Mucosa of gallbladder (tissue), 1 donor: ENCODE measurements at places on chromosomes 11 and 22.

DNA sequence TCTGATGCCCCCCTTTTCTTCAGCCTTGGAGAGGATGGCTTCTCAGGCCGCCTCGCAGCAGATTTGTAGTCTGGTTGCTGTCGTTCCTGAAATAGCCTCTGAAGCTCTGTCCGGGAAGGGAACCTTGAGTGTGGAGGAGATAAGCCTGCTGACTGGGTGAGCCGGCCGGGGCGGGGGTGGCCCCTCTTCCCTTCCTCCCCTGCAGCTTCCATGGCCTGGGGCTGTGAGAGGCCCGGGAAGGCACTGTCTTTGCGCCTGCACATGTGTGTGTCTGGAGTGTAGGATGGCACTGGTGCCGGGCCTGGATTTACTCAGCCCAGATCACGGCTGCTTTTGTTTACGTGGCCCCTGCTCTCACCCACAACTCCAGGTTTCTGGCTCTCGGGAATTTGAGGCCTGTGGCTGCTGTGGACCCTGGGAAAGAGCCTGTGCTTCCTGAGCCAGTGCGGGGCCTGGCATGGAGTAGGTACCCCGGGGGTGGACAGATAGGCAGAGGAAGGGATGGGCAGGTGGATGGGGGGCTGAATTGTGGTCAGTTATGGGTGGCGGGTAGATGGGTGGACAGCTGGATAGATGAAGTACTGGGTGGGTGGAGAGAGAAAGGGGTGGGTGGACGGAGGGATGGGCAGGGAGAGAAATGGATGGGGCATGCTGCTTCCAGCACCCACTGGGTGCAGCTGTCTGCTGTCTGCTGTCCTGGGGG, 16.6 kb downstream of the KCNQ1 start:
- DNase-seq, result no peak

DNA sequence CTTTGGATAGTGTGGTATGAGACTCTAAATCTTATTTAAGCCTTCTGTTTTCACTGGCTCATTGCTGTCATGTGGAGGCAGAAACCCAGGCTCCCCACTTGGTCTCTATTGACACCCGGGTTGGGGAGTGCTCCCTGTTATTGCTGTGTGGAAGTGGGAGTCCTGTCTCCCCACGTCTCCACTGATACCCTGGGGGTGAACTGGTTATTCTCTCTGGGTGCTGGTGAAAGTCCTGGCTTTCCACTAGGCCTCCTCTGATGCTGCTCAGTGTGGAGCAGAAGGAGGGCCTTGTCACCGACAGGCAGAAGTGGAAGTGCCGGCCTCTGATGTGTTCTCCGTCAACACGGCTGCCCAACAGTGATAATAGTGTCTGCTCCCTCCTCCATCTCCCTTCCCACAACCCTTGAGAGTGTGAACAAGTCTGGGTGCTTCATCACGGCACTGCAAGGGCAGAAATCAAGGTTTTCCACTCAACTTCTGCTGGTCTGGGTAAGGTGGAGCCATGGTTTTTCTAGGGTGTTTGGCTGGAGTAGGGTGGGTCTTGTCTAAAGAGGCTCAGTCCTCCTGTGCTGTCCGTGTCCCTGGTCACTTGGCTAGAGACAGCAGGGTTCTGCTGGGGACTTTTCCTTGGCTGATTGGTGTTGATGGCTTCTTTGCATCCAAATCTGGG, 240.7 kb upstream of the B3GAT1 start:
- peak; percentile 2 for DNase-seq

DNA sequence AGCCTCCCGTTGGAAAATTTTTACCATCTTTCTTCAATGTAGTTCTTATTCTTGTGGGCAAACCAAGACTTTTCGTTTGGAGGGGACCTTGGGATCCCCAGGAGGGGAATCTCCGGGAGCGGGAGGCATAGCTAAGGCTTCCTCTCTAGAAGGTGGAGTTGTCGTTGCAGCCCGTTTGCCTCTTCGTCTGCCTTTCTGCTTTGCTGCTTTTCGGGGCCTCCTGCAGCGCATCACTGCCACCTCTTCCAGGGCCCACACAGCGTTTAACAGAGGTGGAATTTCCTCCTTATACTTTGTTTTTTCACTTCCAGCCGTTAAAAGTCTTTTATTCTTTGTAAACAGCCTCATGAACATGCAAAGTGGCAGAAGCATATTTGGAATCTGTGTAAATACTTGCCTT, 3.5 kb upstream of the IFITM3 start:
- no peak for DNase-seq

GRCh38 chr11:76661306-76661751, 9.2 kb downstream of the LRRC32 start:
- DNase-seq, result no peak

DNA sequence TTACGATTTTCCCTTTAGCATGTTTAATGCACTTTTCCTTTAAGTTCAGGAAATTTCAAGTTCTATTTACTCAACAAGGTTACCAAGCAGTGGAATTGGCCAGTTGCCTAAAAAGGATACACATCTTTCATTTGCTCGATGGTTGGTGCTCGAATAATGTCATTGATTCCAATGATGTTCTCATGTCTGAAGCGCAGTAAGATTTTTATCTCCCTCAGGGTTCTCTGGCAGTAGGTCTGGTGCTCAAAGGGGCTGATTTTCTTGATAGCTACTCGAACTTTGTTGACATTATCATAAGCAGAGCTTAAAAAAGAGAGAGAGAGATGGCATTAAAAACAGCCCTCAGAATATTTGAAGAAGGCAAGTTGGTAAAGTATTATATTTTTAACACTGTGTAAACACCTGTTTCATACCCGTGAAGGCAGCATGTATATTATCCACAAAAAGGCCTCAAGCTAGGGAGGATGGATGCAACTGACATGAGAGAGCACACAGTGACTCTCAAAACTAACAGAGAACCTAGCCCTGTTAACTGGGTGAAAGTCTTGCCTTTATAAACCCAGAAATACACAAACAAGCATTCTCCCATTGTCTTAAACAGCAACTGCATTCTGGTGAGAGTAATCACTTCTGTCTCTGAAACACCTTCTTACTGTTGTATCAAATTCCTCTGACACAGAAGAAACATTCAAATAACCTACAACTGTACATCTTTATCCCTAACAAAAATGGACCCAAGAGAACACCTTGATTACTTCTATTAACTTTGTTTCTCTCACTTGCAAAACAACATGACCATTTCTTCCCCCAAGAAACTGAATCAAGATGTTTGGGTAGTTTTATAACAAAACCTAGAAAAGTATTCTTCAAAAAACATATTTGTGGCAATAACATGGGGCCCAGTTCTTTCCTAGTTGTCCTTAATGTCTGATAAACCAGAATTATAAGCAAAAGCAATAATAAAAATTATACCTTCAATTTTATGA, 59.6 kb downstream of the MAPK1 start:
- DNase-seq, result no peak

DNA sequence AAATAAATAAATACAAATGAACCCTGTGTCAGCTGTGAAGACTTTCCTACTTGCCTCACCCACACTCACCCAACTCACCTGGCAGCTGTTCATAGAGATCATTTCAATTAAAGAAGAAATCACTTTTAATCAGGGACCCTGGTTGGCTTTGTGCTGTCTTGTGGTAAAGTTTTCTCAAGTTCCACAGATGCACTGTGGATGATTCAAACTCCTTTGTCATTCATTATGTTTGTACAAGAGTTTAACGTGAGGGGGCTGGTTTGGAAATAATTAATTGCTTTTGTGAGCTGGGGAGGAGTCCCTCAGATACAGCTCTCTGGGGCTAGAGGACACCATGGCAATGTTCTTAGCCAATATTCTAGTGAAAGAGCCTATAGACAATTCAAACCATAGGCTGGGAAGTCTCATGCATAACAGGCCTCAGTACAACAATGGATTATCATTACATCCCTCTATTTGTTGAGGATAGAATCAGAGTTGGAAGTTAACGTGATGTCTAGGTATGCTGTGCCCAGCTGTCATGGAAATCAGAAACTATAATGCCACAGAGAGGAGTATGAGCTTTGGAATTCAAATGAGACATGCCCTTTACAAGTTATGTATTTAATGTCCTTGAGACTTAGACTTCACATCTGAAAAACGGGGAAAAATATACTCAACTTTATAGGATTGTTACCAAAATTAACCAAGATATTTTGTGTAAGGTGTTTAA, 698.5 kb downstream of the KCNA4 start:
- DNase-seq, result no peak

DNA sequence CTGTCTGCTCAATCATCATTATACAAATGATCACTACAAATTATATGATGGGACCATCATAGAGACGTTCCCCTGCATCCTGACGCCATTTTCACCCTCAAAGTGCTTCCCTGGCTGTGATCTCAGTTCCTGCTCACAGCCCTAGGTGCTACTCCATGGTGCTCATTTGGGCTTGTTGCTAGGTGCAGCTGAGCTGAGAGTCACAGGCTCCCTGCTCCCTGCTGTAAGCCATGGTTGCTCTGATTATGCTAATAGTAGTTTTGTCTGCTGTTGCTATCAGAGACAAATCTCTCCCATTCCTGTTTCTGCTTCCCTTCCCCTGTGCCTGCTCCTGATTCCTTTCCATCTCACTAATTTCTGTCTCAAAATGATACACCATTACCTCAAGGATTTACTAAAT, 474.3 kb downstream of the METTL15 start:
- DNase-seq, result no peak

DNA sequence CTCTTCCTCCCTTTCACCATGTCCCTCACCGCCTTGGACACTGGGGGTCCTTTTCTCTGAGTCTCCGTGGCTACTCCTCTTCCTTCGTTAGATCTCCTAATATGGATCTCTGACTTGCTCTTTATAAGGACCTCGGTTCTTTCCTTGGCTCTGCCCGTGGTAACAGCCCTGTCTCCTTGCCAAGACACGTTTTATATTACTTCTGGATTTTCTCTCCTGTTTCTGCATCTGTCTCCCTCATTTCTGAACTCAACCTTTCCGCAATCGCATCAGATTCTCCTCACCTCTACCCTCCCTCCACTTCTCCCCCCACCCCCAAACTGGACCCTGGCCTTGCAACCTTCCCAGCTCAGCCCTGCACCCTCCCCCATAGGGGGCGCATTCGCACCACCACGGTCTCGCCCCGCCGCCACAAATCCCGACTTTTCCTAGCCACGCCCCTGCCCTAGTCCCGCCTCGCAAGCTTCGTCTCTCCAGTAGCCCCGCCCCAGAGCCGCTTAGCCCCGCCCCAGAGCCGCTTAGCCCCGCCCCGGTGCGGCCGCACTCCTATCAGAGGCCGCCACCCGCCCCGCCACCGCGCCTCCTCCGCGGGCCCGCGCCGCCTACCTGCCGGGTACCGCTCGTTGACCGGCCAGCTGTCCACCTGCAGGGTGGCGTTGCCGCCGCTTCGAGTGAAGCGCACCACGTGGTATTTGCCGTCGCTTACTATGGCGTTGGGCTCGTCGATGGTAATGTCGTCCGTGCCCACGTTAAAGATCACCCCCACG, 39.0 kb downstream of the SLC22A12 start:
- peak; percentile 37 for DNase-seq

DNA sequence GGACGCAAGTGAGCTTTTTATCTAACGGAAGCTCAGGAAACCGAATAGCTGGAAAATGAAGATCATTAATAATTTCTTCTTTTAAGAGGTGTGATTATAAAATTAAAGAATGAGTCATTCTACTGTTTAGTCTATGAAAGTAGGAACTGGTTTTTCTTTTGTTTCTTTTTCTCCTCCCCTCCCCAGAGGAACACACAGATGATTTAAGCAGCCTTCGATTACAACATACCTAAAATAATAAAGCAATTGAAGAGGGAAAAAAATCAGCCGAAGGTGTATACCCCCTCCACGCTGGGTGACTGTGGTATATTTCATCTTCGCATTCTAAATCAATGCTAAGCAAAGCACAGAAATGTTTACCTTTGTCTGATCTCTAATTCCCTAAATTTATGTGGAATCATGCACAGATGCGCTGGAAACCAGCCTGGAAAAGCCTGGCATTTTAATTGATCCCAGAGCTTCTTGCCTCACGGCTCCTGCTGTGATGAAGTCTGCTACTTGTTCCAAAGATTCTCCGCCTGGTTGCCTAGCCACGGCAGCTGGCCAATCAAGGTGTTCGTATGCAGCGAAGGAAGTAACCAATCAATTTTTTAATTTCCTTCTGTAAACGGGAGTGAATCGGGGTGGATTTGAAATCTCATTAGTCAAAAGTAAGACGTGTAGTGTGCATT, 133.9 kb downstream of the FANCF start:
- DNase-seq, result no peak

- no peak for DNase-seq
Observed at GRCh38 chr11:69307871-69308431, 14.0 kb downstream of the MYEOV start.

GRCh38 chr11:9700105-9700801, 36.4 kb downstream of the SWAP70 start:
- no peak for DNase-seq

- no peak for DNase-seq
Observed at GRCh38 chr11:12051287-12051662, 42.8 kb upstream of the DKK3 start.

DNA sequence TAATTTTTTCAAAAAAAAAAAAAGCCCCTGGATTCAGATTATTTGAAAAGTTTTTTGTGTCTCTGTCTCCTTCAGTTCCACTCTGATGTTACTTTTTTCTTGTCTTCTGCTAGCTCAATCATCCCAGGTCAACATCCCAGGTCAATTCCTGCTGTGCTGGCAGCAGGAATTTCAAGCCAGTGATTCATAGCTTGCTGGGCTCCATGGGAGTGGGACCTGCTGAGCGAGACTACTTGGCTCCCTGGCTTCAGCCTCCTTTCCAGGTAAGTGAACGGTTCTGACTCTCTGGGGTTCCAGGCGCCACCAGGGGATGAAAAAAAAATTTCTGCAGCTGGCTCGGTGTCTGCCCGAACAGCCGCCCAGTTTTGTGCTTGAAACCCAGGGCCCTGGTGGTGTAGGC, 31.4 kb downstream of the PLAAT5 start:
- DNase-seq, result no peak

DNA sequence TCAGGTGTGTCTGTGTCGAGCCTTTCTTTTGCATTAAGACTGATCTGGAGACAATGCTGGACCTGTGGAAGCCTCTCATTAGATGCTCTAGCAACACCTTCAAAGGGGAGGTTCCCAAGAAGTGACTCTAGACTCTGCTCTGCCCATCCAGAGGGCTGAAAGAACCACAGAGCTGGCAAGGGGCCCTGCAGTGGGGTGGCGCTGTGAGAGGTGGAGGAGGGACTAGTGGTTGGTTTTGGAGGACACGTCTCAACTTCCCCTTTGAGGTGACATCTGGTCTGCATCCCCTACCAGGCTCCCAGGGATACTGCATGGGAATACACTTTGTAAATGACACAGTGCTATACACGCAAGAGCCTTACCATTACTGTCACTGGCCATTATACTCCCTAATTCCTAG, 34.2 kb upstream of the SYT13 start:
- no peak for DNase-seq
